ENCODE measurements at places on chromosomes 5 and 9.
A peak's percentile ranks its signal among the peaks of the same experiment; 100 is the strongest.

- DNase-seq = no peak
Measured at GRCh38 chr5:161378701-161379100, 167.8 kb downstream of the GABRB2 start.

- peak; percentile 83 for DNase-seq
Measured at GRCh38 chr9:76451234-76451633, 7.7 kb upstream of the GCNT1 start.

GRCh38 chr9:130138171-130138653 is 34.0 kb upstream of the NCS1 start:
- peak; percentile 93 for DNase-seq

DNA sequence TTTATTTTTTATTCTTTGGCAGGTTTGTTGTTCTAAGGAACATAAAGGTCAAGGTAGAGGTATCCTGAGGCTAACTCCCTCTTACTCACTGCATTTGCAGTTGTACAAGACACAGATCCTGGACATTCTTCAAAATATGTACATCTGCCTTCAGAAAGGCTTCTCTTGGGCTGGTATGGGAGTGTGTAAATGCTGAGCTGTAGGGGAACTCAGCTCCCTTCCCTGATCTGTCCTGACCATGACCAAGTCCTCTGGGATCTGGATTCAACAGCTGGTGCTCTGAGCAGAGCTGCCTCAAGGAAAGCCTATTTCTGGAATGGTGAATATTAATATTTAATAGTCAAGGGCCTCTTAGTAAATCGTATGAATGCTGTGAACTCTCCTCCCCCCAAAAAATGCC is 117.4 kb downstream of the PRKACG start:
- peak; percentile 1 for DNase-seq

- no peak for DNase-seq
Measured at GRCh38 chr9:137358126-137358525, 56.1 kb upstream of the NRARP start.

DNA sequence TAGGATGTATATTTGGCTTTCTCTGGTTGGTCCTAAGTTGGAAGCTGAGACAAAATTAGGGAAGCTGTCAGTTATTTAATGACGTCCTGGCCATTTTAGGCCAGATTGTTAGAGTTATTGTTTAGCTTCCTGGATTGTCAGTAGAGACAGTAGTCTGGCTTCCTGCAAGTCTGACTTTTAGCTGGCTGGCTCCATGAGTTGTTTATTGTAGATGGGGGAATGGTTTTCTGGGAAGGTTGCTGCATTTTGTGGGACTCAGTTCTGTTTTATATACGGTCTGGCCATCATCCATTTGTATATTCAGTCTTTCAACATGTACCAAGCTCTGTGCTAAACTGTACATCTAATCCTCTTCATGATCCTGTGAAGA is 68.3 kb downstream of the SGCD start:
- DNase-seq = no peak

All from cardiac muscle cell (in vitro differentiated cells and primary cell).